Retina (tissue), 1 donor: ENCODE measurements at places on chromosomes 16 and 17.

- DNase-seq, result no peak
Measured at GRCh38 chr17:57289613-57290012, 33.3 kb downstream of the MSI2 start.

DNA sequence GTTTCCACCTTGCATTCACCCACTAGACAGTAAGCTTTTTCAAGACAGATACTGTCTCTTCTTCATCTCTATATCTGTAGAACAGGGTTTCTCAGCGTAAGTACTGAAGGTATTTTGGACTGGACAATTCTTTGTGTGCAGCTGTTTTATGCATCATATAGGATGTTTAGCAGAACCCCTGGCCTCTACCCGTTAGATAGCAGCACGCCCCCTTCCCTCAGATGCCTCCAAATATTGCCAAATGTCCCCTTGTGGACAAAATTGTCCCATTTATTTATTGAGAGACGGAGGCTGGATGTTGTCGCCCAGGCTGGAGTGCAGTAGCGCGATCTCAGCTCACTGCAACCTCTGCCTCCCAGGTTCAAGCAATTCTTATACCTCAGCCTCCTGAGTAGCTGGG, 263.3 kb upstream of the TBX2 start:
- DNase-seq, result no peak

GRCh38 chr17:30554839-30555751, 77.9 kb downstream of the GOSR1 start:
- DNase-seq, result no peak

DNA sequence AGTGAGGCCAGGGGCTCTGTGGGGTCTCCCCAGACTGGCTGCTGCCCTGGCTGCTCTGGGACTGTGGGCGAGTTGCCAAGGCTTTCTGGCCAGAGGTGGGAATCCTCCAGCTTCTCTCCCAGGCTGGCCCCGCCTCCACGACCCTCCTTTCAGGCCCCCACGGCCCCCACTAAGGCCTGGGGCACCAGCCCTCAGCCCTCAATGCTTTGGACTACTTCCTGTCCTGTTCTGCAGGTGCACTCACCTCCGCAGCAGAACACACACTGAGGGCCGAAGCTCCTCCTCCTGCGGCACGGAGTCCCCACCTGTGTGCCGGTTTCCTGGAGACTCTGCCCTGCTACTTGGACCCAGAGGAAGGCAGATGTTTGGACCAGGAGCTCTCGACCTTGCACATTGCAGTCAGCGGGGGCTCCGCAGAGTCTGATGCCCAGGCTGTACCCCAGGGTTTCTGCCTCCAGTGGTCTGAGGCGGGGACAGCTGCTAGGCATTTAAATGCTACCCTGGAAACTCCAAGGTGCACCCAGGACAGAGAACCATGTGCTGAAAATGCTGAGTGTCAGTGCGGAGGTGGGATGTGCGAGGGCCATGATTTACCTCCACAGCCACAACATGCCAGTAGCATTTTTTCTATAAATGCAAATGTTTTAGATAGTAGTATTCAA, 223.8 kb downstream of the IRF8 start:
- DNase-seq, result no peak

DNA sequence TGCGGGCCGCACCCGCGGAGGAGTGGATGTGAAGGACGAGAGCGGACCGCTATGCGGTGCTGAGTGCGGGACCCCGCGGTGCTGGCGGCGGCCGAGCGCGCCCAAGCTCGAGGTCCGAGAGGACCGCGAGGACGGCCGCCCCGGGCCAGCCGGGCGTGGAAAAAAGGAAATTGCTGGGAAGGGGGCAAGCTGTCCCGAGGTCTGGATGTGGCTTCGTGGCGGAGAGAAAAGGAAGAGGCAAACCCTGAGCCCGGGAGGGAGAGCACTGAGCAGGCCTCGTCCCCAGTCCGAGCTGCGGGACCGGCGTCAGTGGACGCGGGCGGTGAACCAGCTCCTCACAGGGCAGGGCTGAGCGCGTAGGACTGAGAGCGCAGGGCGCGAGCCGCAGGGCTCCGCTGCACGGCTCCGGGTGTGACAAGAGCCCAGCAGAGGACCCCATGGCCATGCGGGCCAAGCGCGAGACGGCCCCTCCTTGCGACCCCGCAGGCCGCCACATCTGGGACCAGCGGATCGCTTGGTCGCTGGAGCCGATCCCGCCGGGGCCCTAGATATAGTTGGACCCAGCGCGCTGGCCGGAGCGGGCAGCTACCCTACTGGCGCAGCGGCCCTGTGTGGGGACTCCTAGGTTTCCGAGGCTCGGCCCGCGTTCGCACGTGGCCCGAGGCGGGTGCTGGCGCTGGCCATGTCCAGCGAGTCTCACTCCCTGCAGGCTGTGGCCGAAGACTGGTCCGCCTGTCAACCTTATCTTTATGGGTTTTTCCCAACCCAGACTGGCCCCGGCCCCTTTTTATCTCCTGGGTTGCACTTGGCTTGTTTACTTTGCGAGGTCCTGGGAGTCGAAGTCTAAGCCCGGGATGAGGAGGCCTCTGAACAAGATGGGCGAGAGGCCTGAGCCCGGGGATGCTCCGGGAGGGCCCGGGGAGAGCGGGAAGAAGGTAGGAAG, 2.4 kb downstream of the TBX4 start:
- DNase-seq, result peak; percentile 86

GRCh38 chr16:85235991-85236817, 123.9 kb upstream of the CIBAR2 start:
- no peak for DNase-seq

DNA sequence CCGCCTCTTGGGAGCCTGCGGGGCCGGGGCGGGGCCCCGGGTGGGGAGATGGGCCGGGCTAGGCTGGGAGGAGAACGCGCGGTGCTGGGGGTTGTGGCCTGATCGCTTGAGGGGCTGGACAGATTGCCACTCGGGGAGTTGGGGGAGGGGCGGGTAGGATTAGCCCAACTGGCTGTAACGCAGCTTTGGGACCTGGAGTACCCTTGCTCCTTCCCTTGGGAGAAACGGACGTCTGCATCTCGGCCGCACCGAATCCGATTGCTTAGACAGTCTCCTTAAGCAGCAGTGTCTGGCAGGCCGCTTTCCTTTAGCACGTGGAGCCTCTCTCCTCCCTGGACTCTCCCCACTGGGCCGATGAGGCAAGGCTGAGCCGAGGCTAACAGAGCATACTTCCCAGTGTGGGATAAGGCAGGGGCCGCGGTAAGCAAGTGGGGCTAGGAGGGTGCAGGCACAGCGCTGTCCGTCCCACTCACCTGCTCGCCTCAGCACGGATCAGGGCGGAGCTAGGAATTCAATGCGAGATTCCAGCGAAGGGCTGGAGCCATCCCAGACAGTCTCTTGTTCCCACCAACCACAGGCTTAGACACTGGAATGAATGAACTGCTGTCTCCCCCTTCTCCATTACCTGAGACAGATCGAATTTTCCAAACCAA, 540 bp upstream of the ACLY start:
- no peak for DNase-seq

GRCh38 chr17:63249256-63250004, 196.7 kb downstream of the CYB561 start:
- DNase-seq, result no peak

DNA sequence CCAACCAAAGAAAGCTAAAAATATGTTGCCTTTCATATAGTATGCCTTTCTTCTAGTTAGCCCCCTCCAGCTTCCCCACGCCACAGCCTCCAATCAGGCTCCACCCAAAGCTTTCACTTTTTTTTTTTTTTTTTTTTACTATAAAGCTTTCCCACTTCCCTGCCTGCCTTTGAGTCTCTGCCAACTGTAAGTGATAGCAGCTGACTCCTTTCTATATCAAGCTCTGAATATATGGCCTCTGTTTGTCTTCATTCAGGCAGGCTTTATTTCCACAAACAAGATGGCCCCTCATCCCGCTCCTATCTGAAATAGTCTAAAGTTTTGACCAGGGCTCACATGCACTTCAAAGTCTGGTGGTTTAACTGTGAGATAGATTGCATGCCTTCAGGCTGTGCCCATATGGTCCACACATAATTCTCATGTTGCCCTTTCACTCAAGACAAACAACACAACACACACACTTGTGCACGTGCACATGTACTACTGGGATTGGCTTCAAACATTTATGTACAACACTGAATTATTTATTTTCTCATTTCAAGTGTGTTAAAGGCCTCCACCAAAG, 39.8 kb upstream of the DYNLRB2 start:
- DNase-seq, result no peak

- DNase-seq, result no peak
Measured at GRCh38 chr16:30533748-30534367, 800 bp downstream of the ZNF747 start.

GRCh38 chr16:64450177-64450576, 671.7 kb downstream of the CDH11 start:
- DNase-seq, result no peak

DNA sequence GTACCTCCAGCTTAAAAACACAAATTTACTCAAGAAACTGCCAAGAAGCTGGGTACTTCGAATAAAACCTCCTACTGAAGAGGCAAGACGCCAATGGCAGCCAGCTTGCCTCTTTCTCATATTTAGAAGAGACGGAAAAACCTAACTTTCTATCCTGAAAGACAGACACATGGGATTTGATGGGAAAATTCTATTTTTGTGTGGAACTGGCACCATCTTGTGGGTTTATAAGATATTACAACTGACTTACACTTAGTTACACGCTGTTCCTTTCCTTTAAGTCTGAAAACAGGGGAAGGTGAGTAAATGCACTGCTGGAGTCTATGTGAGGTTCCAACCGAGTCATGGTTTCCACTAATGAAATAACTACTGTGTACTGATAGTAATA, 10.3 kb downstream of the ZNF18 start:
- peak; percentile 43 for DNase-seq

DNA sequence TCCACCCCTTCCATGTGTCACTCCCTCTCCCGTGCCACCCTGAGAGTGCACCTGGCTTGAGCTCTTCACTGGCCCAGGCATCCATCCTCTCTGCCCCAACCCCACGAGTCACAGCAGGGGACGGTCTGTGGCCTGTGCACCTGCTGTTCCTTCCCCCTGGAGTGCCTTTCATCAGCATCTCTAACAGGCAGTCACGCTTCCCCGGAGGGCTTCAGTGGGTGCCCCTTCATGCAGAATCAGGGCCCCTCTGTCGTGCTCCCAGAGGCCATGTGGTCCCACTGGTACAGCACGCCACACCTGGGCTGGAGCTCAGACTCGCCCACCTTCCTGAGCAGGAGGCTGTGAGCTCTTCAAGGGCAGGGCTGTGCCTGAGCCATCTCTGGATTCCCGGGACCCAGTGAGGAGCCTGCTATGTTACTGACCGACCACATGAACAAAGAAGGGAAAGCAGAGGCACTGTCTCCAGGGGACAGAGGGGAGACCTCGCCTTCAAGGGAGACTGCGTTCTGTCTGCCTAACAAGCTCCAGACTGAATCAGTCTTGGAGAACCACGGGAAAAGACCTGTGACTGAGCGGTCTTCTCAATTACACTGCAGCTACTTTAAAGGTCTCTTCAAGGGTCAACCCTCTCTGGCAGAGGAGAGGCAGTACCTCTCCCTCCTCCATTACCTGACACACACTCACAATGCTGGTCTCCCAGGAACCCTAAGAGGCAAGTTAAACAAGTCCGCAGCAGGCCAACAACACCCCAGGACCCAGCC, 78.8 kb upstream of the DOC2B start:
- no peak for DNase-seq

DNA sequence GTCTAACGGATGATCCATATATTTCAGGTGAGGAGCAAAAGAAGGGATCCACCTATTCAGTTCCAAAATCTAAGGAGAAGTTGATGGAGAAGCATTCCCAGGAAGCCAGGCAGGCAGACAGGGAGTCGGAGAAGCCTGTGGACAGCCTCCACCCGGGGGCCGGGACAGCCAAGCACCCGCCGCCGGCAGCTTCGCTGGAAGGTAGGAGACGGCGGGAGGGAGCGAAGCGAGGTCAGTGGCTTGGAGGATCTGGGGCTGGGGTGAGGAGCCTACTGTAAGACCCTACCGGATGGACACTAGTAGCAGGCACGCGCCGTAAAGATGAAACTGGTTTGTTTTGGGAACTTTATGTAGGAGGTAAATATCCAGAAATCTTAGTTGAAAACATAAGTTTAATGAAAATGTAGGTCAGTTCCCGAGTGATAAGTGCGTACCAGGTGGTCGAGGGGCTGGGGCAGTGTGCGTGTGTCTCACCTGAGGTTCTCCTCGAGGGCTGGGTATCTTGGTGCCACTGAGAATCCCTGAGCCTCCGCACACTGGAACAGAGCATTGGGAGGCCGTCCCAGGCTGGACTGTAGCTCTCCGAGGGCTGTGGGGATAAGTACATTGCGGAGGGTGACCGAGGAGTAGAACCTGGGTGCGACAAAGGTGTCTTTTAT, 714 bp downstream of the SPATA33 start:
- DNase-seq, result no peak

GRCh38 chr17:29096094-29096493, 53.2 kb downstream of the PIPOX start:
- no peak for DNase-seq

- peak; percentile 92 for DNase-seq
Measured at GRCh38 chr17:40358323-40359038, 6.1 kb downstream of the GJD3 start.

DNA sequence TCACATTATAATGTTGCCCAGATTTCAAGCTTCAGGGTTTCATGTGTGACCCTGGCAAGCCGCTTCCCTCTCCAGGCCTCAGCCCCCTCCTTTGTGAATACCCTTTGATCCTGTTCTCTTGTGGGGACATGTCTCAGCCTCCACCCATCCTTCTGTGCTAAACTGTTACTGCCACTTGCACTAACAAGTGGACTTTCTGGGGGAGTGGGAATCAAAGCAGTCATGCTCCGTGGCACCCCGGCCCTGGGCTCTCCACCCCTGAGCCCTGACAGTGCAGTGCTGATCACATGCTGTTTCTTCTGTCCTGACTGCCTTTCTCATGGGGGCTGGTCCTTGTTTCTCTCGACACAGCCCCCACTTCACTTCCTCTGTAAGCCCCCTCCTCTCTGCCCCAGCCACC, 9.7 kb upstream of the DCAF7 start:
- no peak for DNase-seq

- no peak for DNase-seq
Measured at GRCh38 chr16:48810436-48810802, 200.4 kb upstream of the N4BP1 start.

DNA sequence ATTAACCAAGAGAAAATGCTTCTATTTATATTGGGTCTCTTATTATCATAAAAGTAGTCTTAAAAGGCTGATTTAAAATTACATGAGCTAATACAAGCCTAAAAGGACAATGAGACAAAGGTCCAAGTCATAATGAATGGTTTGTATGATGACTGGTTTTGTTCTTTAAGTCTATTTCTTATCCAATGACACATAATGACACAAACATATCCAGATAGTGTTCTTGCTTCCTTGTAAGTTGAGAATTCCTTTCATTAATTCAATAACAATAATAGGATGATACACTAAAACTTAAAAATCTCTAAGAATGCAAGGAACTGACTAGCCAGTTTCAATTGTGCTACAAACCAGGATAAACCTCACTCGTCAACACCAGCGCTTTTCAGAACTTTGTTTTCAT, 244.1 kb downstream of the CEP112 start:
- no peak for DNase-seq

GRCh38 chr17:39781031-39781860, 43.5 kb downstream of the GRB7 start:
- no peak for DNase-seq

DNA sequence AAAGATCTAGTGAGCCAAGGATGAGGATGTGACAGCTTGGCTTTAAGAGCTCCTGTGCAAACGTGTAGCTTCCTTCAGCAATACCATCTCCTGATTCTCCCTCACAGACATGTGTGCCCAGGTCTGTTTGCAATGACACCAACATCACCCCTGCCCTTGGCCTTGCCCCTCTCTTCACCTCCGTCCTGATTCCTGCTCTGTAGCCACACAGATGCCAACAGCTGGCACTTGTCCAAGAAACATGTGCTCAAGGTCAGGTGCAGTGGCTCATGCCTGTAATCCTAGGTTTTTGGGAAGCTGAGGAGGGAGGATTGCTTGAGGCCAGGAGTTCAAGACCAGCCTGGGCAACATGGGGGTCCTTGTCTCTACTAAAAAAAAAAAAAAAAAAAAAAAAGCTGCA, 103.8 kb upstream of the CRHR1 start:
- DNase-seq, result no peak
